Stimulated activated CD4-positive, alpha-beta T cell treated with anti-CD3 and anti-CD28 coated beads, Interleukin-1b, Interleukin-23, amount 100 ng/mL, for 1 hour (primary cell): ENCODE measurements at places on chromosomes 6 and 20.

DNA sequence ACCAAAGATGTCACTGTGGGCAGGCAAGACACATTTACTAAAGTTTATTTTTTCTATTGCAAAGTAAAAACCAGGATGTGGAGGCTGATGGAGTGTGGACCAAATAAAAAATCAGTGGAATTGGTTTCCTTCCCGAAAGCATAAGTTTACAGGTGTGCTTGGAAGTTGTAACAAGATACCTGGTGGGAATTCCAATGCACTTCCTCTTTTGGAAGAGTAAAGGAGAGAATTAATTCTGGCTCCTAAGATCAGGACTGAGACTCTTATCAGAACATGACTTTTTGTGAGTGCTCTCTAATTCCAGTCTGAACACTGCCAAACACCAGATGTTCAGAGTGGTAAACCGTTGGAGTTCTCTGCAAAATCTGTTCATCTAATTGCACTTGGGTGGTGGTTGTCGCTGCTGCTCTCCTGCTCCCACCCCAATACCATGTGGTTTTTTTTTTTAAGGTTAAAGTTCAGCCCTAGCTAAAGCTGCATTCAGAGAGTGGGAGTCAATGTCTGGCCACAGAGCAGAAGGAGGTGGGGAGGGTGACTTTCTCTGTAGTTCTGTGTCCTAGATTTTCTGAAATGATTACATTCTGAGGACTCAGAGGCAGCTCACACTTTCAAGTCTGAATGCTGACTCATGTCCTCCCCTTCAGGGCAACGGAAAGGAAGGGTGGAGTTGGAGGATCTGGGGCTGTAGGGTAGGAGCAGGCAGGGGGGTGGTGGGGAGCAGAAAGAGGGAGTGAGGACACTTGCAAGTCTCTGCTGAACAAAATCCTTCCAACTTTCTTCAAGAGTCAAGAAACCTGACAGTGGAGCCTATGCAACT lies 275.8 kb upstream of the PRDM1 start:
- no peak for DNase-seq

GRCh38 chr6:27897580-27898206 lies 14.5 kb downstream of the OR2B2 start:
- DNase-seq = no peak

GRCh38 chr6:72863131-72863530 lies 241.3 kb downstream of the KCNQ5 start:
- DNase-seq = no peak

GRCh38 chr20:3273371-3273770 lies 34.4 kb upstream of the SLC4A11 start:
- no peak for DNase-seq

DNA sequence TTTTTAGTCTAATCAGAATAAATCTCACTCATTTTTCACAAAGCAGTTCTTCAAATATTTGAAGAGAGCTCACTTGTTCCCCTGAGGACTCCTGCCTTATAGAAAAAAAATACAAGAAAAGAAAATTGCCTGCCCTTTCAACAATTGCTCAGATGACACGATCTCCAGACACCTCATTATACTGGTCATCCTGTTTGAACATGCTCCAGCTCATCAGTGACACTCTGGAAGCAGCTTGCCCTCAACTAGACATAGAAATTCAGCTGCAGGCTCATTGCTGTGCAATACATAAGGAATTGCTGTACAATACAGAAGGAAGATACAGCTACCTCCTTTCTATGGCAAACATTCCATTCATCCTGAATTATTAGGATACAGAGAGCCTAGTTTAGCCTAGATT lies 73.1 kb downstream of the OPN5 start:
- no peak for DNase-seq

- DNase-seq = no peak
Measured at GRCh38 chr6:145009711-145010110, 724.6 kb downstream of the UTRN start.

DNA sequence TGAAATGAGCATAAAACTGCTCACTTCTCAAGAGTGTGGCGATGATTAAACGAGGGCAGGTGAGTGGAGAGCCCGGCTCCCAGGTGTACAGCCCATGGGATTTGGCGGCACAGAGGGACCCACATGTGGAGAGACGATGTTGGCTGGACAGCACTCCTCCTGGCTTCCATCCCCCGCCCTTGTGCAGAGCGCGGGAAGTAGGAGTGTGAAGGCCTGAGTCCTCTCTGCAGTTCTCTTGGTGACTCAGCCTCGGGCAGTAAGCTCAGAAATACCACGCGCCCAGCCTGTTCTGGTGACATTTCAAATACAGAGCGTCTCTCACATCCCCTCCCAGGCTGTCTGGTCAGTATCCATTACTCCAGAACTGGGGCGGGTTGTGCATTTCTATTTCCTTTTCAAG lies 94.2 kb upstream of the SRSF6 start:
- no peak for DNase-seq

GRCh38 chr6:14339711-14340584 lies 222.4 kb downstream of the CD83 start:
- DNase-seq = no peak

GRCh38 chr6:8652710-8653109 lies 217.4 kb upstream of the SLC35B3 start:
- no peak for DNase-seq

DNA sequence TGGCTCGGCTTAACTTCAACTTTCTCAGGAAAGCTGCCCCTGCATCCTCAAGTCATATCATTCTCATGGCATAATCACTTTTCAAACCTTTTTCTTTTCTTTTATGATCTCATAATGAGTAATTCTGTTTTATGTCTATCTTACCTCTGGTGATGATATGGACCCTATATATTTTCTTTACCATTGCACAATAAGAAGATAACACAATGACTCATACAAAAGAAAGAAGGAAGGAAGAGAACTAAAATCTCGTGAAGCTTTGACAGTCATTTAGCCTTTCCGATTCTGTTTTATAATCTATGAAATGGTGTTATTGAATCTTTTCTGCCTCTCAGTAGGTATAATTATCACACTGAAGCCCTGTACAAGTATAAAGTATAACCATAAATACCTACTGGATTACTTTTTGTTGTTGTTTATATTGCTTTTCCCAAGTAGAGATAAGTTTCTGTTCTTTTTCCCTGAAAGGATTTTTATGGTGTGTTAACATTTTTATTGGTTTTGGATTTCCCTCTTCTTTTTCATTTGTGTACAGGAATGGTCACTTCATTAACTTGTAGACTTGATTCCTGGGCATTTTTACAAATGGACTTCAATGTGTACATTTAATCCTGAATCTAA lies 300.9 kb downstream of the LAMA2 start:
- no peak for DNase-seq

GRCh38 chr6:98834060-98835031 lies at the start of gene POU3F2:
Gene POU3F2, plus strand, starts transcription at chr6:98834574. Its CDS starts 300 bp downstream, at chr6:98834874.
- DNase-seq = peak; percentile 46

DNA sequence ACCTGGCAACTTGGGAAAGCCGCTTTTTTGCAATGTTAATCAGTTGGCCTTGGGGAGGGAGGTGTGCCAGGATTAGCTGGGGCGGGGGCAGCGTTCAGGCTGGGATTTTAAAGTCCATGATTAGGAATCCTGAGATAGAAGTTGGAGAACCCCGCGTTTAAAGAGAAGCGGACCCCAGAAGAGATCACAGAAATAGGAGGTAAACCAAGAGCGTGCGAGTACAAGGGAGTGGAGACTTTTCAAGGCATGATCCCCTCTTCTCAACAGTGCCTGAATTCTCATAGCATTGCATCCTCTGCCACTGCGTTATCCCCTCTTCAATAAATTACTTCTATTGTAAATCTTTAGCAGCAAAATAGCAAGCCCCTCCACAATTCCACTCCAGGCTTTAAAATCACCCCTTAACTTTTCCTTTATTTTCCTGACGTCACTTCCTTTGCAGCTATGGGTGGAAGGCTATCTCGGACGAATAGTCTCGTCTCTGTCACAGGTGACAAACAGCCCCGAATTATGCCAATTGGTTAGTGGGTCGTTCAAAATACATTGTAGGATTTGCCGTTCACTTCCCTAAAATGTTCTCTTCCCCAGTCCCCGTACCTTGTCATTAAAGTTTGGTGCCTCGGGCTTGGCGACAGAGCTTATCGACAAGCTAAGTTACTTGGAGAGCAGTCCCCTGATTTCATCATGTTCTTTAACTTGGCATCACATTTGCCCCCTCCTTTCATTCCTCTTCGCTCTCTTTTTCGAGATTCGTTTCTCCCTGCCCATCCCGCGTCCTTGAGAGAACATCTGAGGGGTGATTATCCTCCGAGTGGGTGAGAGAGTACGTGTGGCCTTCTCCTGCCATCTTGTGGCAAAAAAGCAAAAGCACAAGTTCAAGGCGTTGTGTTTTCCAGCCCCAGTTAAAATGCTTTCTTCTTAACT lies 17.1 kb downstream of the OR2B2 start:
- DNase-seq = no peak
